Stimulated activated CD4-positive, alpha-beta T cell treated with anti-CD3 and anti-CD28 coated beads, Interleukin-1b, Interleukin-23, amount 100 ng/mL, for 24 hours (primary cell): ENCODE measurements at places on chromosomes 5 and 9.

DNA sequence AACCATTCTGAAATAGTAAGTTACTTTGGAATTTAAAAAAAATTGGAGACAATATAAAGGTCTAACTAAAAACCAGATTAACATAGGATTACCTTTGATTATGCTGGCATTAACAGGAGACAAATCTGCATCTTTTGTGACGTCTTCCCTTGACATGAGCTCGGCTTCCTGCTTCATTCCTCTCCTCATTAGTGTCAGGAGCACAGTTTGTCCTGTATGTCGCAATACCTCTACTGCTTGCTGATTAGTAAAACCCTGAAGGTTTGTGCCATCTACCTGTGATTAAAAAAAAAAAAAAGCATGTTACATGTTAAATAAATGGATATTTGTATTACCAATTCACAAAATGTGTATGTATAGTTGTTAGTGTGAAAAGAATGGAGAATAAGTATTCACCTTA is 73.7 kb downstream of the MPDZ start:
- DNase-seq, result no peak

- no peak for DNase-seq
Observed at GRCh38 chr5:9533562-9534364, 12.1 kb downstream of the SEMA5A start.

- no peak for DNase-seq
Observed at GRCh38 chr9:101126556-101126955, 98.0 kb downstream of the PLPPR1 start.

DNA sequence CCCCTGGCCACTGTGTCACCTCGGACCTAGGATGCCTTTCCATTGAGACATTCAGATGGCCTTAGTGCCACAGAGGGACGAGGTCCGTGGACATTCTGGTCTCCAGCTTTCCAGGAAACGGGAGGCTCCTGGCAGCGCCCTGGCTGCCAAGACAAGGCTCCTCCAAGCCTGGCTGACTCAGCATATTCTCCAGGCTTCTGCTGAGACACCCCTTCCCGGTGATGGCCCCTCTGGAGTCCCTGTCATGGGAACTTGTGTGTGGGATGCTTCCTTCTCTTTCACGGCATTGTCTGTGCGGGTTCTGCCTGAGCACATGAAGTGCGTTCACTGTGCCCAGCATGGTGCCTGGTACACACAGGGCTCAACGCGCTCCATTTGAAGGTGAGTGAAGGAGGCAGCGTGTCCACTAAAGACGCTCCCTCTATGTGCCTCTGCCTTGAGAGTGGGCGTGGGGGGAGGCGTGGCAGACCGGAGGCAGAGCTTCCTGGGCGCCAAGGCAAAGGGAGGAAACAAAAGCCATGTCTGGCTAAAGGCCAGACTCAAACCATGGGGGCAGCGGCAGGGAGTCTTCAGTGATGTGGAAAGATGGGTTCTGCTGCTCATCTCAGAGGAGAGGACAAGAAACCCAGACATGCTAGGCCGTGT is 46.4 kb upstream of the PRRC2B start:
- no peak for DNase-seq

- DNase-seq, result no peak
Observed at GRCh38 chr5:164053123-164053522, 547.7 kb downstream of the MAT2B start.

GRCh38 chr9:76576344-76576743 is 117.4 kb downstream of the GCNT1 start:
- DNase-seq, result peak; percentile 23

DNA sequence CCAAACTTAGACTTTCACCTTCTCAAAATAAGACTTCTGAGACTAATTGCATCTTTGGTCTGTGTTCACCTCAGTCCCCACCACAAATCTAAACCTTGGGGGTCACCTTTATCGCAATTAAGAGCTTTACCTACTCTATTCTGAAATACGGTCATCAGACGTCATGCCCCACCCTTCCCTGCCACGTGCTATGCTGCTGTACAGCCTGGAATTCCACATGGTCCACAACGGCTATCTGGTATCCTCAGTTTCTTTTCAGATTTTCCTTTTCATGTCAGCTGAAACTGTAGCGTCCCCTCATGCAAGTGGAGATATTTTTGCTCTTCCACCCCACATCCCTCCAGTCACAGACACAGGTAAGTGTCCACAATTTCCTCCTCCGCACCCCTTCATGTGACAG is 511.1 kb downstream of the DIRAS2 start:
- no peak for DNase-seq

GRCh38 chr5:157558681-157559080 is 16.9 kb downstream of the ADAM19 start:
- no peak for DNase-seq

DNA sequence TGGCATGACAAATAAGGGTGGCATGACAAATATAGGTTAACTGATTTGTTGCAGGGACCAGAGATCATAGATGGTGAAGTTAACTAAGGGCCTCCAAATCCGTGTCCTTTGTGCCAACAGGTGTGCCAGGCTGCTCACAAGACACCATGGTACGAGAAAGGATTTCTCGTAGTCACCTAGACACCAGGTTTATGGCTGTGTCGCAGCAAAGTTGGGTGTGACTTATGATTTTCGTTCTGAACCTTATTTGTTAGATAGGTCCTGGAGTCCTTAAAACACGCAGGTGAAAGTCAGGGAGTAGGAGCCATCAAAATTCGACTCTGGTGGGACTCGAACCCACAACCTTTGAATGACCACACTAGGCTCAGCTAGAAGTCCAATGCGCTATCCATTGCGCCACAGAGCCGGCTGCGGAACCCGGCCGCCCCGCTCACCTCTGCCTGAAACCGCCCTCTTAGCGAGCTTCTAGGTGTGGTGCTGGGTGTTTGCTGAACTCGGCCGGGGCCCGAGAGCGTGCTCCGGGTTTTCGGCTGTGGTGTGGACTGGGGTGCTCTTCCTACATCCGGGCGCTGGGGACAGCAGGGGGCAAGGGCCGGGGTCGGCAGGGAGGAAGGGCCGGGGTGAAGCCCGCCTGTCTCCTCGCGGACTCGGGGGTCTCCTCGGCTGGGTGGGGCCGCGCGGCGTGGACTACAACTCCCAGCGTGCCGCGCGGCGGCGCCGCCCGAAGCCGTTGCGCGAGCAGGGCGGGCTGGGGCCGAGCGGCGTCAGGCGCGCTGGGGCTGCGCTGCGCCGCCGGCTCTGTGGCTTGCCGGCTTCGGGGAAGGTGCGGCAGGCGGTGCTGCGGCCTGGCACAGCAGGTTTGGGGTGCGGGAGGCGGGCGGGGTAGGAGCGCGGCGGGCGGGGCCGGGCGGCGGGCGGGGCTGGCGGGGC is at the start of gene SLC27A4:
Gene SLC27A4, plus strand, starts transcription at position 767 of the 930 bp plus-strand sequence. CDS start 2,606 bp downstream, outside the sequence.
- DNase-seq, result peak; percentile 55

DNA sequence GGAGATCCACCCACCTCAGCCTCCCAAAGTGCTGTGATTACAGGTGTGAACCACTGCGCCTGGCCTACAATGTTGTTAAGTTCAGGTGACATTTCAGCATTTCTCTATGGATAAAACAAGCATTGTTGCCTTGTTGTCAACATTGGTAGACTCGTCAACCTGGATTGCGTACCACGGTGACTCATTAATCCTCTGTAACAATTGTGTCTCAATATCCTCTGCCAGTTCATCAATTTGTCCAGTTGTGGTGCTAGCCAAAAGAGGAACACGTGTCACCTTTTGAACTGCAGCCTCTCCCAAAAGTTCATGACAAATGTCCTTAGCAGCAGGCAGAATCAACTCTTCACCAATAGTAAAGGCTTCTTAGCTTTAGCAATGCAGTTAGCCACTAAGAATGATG is 46.3 kb upstream of the LARP1 start:
- no peak for DNase-seq

DNA sequence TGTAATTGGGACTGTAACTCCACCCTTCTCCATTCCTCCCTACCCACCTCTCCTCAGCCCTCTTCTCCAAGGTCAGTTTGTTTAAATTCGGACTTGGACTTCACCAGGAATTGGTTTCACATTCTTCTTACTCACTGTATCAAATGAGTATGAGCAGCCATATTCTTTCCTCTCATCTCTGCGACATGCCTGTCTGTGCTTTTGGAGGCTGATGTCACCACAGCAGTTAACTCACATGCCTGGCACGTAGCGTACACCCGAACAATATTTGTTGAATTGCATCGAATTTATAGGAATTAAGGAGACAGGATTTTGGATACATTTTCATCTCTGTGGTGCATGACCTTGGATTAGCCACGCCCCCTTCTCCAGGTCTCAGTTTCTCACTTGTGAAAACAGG is 291.1 kb downstream of the ASTN2 start:
- no peak for DNase-seq

GRCh38 chr5:128243958-128244582 is 160.5 kb downstream of the SLC12A2 start:
- DNase-seq, result no peak

GRCh38 chr5:113047733-113048652 is 71.4 kb downstream of the DCP2 start:
- DNase-seq, result no peak

DNA sequence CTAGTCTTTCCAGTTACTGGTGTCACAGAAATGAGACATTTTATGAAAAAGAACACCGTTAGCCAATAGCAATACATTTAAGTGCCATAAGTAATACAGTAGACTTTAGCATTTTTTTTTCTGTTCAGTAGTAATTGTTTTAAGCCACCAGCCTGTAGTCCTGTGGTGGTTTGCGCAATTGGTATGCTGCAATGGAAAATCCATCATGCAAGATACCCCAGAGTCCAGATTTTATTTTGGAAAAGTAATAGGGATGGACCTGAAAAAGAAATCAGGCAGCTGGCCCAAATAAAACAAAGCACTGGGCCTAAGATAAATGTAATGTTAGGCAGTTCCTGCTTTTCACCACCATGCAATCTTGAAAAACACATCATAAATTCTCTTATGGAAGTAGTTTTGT is 94.6 kb upstream of the RASGRF2 start:
- DNase-seq, result no peak

GRCh38 chr5:171535162-171535561 is 115.7 kb downstream of the FGF18 start:
- DNase-seq, result no peak

GRCh38 chr5:1280177-1281037 is 14.5 kb downstream of the TERT start:
- no peak for DNase-seq
